ENCODE measurements at places on chromosomes 13 and 19.

GRCh38 chr13:106911627-106912026 lies 343.7 kb upstream of the ARGLU1 start:
- no peak for DNase-seq

- DNase-seq, result no peak
These were observed 87.6 kb downstream of the HSPH1 start for GRCh38 chr13:31073859-31074718.

DNA sequence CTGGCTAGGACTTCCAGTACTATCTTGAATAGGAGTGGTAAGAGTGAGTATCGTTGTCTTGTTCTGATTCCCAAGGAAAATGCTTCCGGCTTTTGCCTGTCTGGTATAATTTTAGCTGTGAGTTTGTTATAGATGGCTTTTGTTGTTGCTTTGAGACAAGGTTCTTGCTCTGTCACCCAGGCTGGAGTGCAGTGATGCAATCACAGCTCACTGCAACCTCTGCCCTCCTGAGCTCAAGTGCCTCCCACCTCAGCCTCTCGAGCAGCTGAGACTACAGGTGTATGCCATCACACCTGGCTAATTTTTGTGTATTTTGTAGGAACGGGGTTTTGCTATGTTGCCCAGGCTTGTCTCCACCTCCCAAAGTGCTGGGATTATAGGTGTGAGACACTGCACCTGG lies 6.1 kb upstream of the ZNF543 start:
- DNase-seq, result no peak

DNA sequence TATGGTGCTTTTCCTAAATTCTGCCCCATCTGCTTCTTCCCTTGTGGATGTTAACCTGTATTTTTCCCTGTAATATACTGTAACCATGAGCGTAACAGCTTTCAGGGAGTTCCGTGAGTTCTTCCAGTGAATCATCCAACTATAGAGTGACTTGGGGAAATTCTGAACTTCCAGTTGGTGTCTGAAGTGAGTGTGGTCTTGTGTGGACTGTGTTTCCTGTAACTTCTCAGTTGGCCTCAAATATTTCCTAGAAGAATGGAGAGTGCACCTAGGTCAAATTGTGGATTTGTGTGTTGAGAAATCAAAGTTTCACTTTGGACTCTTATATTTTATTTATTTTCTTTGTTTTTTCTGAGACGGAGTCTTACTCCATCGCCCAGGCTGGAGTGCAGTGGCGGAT lies 11.0 kb upstream of the ZNF766 start:
- no peak for DNase-seq

GRCh38 chr13:109485136-109485794 lies 301.1 kb downstream of the IRS2 start:
- DNase-seq, result no peak

- DNase-seq, result no peak
These were observed 285.8 kb upstream of the KLHL1 start for GRCh38 chr13:70394031-70394548.

DNA sequence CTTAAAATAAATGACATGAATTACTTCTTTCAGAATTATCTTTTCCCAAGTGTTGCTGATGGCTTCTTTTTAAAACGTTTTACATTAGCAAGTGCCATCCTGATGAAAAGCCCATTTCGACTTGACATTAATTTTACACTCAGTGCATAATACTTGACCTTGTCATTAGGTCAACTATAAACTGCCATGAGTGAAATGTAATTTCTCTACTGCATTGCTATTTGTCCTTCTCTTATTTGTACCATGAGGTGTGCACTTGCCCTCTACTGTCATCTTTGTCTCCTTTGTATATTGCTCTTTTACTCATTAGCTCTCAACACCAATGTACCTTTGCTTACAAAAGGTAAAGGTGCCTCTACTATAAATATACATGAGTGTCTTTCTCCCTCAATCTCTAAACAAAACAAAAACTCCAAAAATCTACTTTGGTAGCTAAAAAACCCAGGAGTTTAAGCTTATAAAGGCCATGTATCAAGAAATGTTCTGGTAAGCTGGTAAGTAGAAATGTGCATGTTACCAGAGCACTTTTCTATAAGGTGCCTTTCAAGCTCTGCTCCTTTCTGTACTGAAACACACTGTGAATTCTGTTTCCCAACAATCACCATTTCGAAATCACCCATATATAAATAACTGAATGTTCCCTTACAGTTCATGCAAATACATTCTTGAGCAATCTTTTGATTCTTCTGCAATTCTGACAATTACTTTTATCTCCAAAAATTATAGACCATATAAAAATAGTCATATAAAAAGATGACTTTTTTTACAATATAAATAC lies 351.4 kb downstream of the SLITRK5 start:
- peak; percentile 64 for DNase-seq

DNA sequence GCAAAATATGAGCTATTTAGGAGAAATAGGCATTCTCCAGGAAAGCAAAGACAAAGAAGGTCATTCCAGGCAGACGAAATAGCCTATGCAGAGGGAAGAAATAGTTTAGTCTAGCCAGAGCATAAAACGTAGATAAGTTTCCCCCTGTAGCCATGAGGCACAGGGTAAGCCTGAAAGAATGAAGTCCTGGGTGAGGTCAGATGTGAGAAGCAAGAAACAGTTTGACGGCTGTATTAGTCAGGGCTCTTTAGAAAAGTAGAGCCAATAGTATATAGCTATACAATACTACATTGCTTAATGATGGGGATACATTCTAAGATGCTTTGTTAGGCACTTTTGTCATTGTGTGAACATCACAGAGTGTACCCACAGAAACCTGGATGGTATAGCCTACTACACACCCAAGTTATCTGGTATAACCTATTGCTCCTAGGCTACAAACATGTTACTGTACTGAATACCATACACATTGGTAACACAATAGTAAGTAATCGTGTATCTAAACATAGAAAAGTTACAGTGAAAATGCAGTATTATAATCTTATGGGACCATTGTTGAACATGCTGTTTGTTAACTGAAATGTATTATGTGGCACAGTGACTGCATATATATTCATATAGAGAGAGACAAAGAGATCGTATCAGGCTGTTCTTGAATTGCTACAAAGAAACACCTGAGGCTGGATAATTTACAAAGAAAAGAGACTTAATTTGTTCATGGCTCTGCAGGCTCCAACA lies 59.3 kb upstream of the WDFY2 start:
- no peak for DNase-seq

GRCh38 chr19:14510311-14511228 lies 7.6 kb downstream of the DNAJB1 start:
- DNase-seq, result peak; percentile 95

GRCh38 chr19:50662651-50663481 lies 13.6 kb downstream of the C19orf81 start:
- no peak for DNase-seq

- no peak for DNase-seq
These were observed 202.1 kb downstream of the TBC1D4 start for GRCh38 chr13:75279834-75280369.

GRCh38 chr19:10625003-10625761 lies at the start of gene SLC44A2:
SLC44A2 (plus strand) TSS chr19:10625553; CDS start chr19:10625634, 81 bp downstream.
- no peak for DNase-seq

DNA sequence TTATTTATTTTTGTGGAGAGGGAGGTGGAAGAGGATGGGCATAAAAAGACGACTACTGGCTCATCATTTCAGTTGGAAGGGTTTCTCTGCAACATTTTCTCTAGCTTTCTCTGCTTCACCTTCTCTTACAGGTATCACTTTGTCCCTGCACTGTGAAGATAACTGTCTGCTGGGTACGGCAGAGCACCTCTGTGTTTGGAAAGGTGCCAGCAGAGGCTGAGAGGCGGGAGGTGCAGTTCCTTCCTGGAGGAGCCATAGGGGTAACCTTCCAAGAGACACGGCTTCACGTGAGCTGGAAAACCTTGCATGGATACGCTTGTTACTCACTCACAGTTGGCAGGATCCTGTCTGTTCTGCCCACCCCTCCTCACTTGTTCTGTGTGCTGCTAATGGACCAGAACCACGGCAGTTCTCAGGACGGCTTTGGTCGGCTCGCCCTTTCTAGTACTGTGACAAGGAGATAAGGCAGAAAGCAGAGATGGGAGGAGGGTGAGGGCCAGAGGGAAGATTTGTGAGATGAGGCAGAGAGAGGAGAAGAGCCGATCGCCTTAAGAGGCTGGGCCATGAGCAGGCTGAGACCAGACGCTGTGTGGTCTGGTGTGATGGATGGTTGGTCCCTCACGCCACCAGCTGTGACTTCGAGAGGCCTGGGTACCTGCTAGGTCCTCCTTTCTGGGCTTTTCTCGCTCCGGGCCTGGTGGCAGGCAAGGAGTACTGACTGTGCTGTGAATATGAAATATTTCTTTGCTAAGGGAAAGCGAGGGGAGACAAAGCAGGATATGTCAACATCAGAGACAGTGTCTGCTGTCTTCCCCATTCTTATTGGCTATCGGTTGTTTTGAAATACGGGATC lies 66.8 kb downstream of the MRPL57 start:
- no peak for DNase-seq

DNA sequence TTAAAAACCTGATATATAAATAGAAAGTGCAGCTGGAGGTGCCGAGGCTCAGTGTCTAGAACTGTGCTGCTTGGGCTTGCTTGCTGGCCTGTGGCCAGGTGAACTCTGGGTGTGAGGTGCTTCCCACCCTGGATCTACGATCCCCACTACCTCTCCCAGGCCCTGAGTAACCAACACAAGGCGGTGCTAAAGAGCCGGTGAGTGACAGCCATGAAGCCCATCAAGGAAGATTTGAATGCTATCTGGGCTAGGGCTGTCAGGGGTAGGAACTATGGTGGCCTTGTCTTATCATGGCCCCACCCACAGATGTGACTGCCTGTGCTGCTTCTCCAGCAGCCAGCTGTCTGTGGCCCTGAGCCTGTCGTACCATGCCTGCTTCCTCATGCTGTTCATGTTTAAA lies 25.6 kb upstream of the ZNF91 start:
- DNase-seq, result no peak

DNA sequence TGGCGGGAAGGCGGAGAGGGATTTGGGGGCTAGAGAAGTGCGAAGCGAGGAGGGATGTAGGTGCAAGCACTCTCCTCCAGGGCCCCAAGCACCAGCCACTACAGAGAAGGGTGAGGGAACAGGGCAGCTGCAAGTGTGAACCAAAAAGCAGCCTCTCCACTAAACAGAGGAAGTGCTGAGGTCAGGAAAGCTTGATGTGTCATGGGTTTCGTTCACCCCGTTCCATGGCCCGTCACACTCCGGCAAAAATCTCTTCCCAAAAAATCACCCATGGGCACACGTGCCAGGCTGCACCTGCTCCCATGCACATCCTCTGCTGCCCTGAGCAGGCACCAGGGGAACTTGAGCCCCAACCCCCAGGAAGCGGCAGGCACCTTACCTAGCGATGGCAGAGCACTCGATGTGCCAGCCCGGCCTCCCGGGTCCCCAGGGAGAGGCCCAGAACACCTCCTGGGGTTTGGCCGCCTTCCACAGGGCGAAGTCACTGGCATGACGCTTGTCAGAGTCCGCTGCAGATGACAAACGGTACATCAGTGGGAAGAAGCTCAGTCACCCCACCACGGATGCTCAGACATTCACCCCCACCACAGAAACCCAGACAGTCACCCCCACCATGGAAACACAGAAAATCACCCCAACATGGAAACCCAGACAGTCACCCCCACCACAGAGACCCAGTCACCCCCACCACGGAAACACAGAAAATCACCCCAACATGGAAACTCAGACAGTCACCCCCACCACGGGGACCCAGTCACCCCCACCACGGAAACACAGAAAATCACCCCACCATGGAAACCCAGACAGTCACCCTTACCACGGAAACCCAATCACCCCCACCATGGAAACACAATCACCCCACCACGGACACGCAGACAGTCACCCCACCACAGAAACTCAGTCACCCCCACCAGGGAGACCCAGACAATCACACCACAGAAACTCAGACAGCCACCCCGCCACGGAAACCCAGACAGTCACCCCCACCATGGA lies 29.0 kb downstream of the CARS2 start:
- DNase-seq, result peak; percentile 38

DNA sequence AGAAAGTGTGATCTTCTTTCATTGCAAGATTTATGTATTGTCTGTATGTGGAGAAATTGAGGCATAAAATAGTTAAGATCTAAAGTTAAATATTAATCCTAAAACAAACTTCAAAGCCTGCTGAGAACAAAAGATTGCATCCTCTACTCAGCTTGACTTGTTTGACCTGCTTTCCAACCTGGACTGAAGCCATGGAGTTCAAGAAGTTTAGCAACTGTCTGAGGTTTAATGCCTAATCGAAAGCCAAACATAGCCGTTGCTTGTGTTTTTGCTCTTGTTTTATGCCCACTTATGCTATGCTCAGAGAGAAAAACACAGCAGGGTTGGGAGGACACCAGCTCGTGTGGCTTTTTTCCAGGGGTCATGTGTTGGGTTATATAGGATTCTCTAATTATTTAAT lies 135.6 kb downstream of the NUFIP1 start:
- DNase-seq, result no peak

GRCh38 chr13:53490752-53491151 lies 462.1 kb downstream of the OLFM4 start:
- DNase-seq, result no peak

DNA sequence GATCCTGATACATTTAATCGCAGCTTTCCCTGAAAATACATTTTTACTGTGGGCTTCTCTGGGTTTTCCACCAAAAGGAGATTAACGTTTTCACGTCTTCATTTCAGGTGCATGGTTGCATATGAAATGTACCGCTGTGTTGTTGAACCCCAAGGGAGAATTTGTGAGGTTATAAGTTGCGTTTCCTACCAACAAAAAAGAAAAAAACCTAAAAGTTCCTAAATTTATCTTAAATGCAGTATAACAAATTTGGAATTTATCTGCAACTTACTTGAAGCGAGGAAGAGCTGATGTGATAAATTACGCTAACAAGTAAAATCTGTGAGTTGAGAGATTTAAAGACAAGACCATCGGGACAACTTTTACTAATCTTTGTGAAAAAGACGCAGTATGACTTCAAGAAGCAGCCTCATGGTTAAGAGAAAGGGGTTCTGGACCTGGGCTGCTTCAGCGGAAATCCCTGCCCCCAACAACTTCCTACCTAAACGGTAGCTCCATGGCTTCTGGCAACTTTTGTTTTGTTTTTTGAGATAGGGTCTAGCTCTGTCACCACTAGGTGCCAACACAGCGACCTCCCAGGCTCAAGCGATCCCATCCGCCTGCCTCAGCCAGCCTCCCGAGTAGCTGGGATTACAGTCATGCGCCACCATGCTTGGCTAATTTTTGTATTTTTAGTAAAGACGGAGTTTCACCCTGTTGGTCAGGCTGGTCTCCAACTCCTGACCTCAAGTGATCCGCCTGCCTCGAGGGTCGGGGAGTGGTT lies 958 bp upstream of the OBI1 start:
- DNase-seq, result no peak

DNA sequence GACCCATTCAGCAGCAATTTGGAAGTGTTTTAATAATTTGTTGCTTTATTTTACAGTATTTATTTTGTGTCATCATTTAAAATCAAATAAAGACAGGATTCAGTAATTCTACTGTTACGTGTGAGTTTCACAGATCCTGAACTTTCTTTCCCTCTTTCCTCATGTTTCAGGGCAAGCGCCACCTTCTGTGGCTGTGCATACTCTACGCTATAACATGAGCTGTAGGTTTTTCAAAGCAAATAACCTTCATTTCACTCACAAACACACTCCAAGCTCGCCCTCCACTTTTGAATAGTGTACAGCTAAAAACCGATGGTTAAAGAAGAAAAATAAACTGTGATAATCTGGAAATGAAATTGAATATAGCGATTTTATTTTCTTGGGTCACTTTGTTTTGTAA lies 753.3 kb downstream of the OLFM4 start:
- DNase-seq, result no peak
